HFFc6 (cell line): ENCODE measurements at places on chromosomes 16 and 17. TPM values are rescaled to one million over a fixed set of nuclear protein-coding genes. Genes with fewer than 3 reads are reported as not detected.

The TBC1D3G gene
- not detected in 3 replicates for total RNA-seq

DNA sequence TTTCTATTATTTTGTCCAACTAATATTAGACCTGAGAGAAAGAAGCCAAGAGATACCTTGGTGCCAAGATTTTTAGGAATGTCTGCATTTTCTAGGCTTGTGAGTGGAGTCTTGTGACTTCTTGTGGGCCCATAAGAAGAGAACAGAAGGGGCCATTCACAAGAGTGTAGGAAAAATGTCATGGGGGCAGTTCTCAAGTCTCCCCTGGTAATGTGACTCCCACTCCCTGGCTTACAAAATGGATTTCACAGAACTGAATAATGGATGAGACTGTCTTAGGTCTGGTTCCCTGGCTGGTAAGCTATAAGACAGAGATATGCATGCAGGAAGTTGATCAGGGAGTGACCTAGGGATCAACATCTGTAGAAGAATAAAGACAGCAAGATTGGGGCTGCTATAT, 181.3 kb downstream of the CBLN1 start:
- no peaks in the 10 kb centered on the region; the same call in 1 of the 2 replicates for H3K27me3 ChIP-seq
- peaks cover 4% of the 10 kb centered on the region for H3K36me3 ChIP-seq
- no peaks in the 10 kb centered on the region for H3K4me1 ChIP-seq
- H3K27ac ChIP-seq, result no peak overlapping the region
- no peak for DNase-seq
- H3K4me3 ChIP-seq, result no peak overlapping the region

The CYBA gene
- 39.5 to 268 TPM (median 175 TPM) in 3 replicates for total RNA-seq

The SMIM22 gene
- total RNA-seq, result not detected in 3 replicates

The PCGF2 gene
- 52.7 to 73.5 TPM (median 63.5 TPM) in 3 replicates for total RNA-seq

The HEXIM1 gene
- total RNA-seq, result 32.6 to 40.9 TPM (median 37.5 TPM) in 3 replicates
